ENCODE measurements at places on chromosomes 6 and 20.

- DNase-seq = no peak
These were observed 34.3 kb upstream of the TCF21 start for GRCh38 chr6:133854364-133855275.

DNA sequence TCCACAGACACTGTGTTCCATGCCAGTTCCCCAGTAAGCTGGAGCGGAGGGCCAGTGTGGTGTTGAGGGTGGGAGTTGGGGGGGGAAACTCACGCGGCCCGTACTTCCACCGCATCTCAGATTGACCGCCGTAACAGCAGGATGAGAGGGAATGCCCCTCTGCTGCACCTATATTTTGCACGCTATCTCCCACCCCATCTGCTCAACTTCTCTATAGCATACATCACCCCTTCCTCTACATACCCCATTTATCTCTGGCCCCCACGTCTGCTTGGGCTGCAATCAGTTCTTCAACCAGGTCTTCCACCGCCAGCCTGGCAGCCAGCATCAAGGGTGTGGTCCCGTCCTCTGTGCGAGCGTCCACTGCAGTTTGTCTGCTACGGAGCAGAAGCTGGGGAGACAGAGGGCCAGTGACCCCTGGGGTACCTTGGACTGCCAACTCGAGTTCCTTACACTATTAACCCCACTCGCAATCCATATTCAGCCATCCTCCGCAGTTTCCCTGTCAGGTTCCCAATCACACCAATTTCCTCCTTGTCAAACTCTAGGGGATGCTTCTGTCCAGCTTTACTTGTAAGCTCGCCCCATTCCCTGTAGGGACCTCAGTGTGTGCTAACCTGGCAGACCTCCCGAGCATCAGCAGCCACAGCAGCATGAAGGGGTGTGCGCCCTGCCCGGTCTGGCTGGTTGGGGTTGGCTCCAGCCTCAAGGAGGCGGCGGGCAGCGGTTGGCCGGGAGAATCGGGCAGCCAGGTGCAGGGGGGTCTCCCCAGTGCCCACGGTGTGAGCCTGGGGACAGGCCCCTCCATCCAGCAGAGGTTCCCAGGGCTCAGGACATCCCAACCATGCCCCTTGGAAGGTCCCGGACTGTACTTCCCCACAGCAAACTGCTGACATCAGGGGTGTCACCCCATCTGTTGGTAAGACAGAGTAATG is 4.5 kb upstream of the GPSM3 start:
- DNase-seq = no peak

- no peak for DNase-seq
These were observed 5.2 kb downstream of the DDR1 start for GRCh38 chr6:30889496-30889885.

DNA sequence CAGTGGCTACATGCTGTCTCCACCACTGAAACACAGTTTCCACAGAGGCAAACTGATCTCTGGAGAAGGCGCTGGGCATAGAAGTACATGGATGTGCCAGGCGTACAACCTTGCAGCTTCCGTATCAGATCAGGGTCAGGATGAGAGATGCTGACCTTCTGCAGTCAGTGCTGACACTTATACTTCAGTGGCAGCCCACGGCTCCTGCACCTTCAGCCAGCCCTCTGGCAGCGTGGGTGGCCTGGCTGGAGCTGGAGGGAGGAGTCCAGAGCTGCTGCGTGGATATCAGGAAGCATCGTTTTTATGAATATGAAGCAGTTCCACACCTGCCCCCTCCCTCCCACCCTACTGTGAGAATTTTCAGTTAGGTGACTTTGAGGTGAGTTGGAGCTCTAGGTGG is 149.3 kb downstream of the CFAP61 start:
- DNase-seq = no peak

DNA sequence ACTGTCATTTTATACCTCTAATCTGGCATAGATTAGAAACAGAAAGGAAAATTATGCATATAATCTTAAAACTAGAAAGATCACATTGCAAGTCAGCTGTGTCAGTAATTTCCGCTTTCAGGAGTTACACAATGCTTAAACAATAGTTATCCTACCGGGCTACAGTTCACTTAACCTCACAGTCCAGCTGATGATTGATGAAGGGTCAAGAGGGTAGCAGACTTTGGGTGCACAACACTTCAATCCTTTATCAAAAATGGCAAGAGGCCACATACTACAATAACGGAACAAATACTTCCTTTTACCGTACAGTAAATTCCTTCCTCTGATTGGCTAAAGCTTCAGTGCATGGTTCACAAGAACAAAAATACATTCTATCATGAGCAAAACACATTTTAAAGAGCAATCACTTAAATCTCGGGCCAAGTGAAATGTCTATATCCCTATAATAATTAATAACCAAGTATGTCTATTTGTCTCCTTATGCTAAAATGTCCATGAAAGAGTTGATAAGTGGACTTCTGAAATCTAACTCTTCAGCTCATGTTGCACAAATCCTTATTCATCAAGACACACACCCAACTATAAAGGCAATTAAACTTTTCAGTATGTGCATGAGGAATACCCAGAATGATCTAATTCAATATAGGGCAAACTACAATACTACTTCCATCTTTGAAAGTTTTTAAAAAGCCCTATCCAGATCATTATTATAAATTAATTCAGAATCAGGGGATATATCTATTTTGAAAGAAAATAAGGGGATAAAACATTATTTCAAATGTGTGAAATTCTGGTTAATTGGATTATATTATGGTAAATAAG is 76.8 kb downstream of the HIVEP2 start:
- no peak for DNase-seq

- peak; percentile 65 for DNase-seq
These were observed 3.6 kb upstream of the MATN4 start for GRCh38 chr20:45311589-45312211.

GRCh38 chr20:53925651-53926401 is 144.6 kb downstream of the BCAS1 start:
- no peak for DNase-seq

- DNase-seq = no peak
These were observed 1492.5 kb downstream of the HACE1 start for GRCh38 chr6:103367212-103367611.

- DNase-seq = no peak
These were observed 23.1 kb downstream of the CRYBG1 start for GRCh38 chr6:106383573-106383972.

DNA sequence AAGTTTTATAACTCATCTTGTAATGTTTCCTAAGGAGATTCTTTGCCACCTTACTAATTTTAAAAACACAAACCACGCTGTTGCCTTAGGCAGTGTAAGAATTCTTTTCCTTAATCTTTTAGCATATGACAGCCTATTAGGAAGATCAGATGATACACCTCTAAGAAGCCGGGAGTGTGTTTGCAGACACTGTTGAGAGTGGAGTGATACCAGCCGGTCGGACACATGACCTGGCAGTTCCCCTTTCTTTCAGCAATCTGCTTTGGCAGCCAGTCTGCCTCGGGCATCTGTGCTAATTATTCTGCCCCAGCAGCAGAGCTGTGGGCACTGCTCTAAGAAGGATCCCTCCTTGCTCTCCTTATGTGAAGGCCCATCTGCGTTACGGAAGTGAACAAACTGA is 50.9 kb downstream of the PLCB4 start:
- no peak for DNase-seq

DNA sequence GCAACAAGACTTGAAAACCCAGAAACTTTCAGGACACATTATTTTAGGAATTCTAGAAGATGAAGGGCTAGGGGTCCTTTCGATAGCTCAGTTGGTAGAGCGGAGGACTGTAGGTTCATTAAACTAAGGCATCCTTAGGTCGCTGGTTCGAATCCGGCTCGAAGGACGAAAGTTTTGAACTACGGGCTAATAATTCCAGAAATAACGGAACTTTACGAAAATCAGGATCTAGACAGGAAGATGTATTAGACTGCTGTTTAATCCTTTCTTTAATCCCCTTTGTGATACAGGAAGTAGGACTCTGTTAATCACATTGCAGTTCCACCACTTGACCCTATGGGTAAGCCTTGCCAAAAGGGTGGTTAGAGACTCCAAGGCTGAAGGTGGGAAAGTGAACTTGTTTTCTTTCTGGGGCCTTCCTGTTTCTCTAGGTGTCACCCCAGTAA is 21.2 kb upstream of the ABT1 start:
- no peak for DNase-seq

GRCh38 chr6:46023216-46023915 is 7.7 kb upstream of the CLIC5 start:
- DNase-seq = no peak

GRCh38 chr6:52595000-52595795 is 18.3 kb upstream of the TRAM2 start:
- DNase-seq = no peak

GRCh38 chr6:13526727-13527670 is 39.6 kb upstream of the GFOD1 start:
- DNase-seq = no peak

DNA sequence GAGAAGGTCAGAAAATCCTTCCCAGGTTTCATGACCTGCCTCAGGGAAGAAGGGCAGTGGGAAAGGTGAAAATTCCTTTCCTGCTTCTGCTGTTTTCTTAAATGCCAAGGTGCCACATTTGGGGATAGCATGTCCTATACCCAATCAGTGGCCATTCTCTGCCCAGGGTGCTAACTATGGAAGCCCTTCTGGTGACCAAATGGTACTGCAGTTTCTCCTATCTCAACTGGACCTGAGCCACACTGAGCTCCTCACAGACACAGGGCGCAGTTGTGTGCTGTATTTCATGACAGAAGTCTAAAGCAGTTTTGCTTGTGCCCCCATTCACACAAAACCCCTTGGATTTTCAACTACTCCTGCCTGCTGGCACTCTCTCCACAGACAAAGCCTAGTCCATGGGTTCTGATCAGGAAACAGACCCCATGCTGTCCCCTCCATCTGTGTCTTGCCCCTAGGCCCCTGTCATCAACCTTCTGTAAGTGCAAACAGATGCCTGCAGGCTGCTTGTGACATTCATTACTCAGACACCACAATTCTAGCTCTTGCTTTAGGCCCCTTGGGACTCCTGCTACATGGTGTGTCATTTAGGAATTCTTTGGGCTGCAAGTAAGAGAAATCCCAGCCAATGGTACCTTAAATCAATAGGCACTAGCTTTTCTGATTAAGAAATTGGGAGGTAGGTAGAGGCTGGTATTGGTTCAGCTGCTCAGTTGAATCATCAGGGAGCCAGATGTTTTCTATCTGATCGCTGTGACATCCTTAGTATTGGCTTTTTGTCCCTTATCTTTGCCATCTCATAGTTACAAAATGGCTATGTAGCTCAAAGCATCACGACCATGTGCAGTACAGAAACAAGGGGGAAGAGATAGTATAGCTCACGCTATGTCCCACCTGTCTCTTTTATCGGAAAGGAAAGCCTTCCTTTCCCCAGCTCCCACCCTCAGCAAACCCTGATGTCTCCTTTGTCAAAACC is 147.8 kb downstream of the CD83 start:
- no peak for DNase-seq

GRCh38 chr20:4038047-4038459 is 22.7 kb upstream of the RNF24 start:
- DNase-seq = peak; percentile 75

DNA sequence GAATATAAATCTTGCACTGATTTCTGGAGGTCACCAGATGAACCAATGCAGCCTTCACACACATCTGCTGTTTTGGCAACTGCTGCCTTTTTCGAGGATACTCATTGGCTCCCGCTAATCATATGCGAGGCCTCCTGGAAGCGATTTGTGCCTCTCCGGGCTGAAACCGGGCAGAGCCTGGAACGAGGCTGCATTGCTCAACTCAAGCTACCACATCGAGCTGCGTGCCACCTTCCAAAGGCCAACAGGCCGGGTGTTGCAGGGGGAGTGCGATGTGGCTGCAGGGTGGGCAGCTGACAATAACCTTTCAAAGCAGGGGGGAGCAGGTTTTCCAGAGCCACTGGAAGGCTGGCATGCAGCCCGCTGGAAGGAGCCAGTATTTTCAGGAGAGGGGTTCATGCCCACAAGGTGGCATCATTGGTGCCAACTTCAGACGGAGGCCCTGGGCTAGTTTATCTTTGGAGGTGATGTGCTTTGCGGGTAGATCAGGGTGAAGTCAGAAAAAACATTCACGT is 122.6 kb upstream of the IFNGR1 start:
- DNase-seq = peak; percentile 7

- DNase-seq = peak; percentile 49
These were observed 60.7 kb downstream of the TNFAIP3 start for GRCh38 chr6:137927777-137928218.

DNA sequence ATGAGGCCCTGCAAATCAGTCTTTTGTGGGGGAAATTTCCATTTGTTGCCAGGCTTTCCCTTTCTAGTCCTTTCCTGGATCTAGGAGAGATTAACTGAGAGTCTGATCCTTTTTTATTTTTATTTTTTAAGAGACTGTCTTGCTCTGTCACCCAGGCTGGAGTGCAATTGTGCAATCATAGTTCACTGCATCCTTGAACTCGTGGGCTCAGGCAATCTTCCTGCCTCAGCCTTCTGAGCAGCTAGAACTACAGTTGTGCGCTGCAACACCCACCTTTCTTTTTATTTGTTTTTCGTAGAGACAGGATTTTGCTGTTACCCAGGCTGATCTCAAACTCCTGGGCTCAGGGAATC is 22.9 kb downstream of the OR2B2 start:
- DNase-seq = no peak

DNA sequence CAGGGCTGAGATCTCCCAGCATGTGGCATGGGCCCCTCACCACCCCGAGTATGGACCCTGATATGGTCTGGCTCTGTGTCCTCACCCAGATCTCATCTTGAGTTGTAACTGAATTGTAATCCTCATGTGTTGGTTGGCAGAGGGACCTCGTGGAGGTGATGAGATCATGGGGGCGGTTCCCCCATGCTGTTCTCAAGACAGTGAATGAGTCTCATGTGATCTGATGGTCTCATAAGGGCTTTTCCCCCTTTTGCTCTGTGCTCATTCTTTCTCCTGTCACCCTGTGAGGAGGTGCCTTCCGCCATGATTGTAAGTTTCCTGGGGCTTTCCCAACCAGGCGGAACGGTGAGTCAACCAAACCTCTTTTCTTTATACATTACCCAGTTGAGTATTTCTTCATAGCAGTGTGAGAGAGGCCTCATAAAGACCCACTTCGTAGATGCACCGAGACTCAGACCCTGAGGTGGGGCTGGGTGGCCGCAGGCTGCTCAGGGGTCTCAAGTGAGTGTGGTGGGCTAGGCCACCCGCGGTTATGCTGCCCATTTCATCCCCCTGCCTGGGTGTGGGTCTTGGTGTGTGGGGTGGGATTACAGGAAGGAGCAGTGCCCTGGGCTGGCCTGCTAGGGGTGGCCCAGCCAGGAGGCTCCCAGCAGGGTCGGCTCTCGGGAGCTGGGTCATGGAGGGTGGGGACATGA is 26.2 kb upstream of the GATA5 start:
- peak; percentile 74 for DNase-seq

- no peak for DNase-seq
These were observed 71.3 kb upstream of the FYN start for GRCh38 chr6:111944541-111944940.

- DNase-seq = no peak
These were observed 46.3 kb downstream of the SOD2 start for GRCh38 chr6:159646733-159647132.
